ENCODE measurements at places on chromosomes 6 and 20.

GRCh38 chr6:64224819-64225218, 589.2 kb downstream of the PHF3 start:
- DNase-seq = no peak

GRCh38 chr6:39893286-39893685, 41.0 kb downstream of the MOCS1 start:
- DNase-seq = no peak

GRCh38 chr6:149890629-149891045, 7.3 kb downstream of the RAET1E start:
- DNase-seq = no peak

GRCh38 chr6:14147891-14148290, 30.3 kb downstream of the CD83 start:
- DNase-seq = no peak

- DNase-seq = no peak
Measured at GRCh38 chr6:122751326-122751725, 28.2 kb upstream of the FABP7 start.

DNA sequence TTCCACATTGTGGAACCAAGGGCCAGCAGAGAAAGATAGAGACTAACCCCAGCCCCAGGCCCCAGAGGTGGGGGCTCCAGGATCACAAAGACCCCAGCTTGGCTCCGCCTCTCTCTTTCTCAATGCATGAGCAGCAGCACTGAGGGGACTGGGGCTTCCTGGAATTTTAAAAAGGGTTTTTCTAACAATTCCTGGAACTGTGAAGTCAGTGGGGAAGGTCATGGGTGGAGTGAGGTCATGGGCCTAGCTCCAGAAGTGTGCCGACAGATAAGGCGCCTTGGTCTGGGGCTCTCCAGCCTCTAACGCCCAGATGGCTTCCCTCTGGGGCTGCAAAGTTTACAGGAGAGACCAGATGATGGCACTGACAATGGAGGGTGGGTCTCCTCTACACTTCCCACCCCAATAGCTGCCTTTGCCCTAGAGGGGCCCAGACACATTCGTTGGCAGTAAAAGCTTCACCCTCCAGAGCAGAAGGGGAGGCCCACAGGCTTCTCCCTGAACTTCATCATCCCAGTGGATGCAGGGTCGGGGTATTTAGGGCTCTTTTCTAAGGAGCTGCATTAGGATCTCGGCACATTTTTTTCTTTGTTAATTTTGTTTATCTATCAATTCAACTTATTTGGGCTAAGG, 46.9 kb upstream of the CD93 start:
- no peak for DNase-seq

- no peak for DNase-seq
Measured at GRCh38 chr20:48215536-48215935, 430.3 kb upstream of the SULF2 start.

DNA sequence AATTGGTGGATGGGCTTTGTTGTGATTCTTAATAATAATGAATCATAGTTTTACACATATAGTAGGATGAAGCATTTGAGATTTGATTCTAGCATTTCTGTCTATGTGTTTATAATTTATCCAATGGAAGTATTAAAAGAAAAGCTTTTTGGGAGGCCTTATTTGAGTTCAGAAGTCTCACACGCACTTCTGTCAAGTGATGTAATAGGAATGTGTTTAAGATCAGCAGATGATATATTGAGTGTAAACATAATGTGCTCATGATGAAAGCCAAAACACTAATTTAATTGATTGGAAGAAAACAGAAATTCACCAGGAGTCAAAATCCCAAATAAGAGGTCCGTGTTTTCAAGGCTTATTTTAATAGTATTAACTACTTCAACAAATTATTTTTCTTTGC, 435.6 kb upstream of the HSF2 start:
- no peak for DNase-seq

DNA sequence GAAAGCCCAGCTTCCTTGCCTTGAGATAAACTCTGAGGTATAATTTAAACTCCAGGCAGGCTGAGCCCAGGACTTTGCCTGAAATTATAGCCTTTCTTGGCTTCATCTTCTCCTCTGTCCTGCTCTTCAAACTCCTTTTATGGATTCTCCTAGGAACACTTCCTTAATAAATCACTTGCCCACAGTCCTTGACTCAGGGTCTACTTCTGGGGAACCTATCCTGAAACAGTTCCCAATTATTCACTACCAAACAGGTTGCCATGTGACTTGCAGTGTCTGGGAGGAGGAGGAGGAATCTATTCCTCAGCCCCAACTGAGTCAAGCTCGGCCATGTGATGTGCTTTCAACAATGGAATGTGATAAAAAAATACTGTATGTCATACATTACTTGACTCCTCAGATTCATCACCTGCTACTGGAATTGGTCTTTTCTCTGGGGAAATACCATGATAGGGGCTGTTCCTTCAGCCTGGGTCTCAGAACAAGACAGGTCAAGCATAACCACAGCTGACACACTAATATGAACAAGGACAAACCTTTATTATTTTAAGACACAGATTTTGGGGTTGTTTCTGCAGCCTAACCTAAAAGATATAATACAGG, 20.5 kb upstream of the CDKN1A start:
- DNase-seq = no peak

DNA sequence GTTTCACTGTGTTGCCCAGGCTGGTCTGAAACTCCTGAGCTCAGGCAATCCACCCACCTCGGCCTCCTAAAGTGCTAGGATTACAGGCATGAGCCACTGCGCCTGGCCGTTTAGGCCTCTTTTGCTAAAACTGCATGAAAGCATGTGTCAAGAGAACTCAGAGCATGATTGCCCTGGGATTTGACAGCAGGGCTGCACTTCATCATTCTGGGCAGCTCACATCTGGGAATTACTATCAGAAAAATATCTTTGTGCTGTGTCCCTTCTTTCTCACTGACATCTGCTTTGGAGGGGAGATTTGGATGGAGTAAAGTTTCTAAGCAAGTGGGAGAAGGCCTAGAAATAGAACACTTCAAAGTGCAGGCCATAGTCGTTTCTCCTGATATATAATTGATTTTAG, 59.6 kb upstream of the EIF2S2 start:
- no peak for DNase-seq

GRCh38 chr6:169846286-169847056, 95.0 kb downstream of the ERMARD start:
- DNase-seq = no peak

- DNase-seq = no peak
Measured at GRCh38 chr6:18397701-18398100, 10.6 kb downstream of the RNF144B start.

DNA sequence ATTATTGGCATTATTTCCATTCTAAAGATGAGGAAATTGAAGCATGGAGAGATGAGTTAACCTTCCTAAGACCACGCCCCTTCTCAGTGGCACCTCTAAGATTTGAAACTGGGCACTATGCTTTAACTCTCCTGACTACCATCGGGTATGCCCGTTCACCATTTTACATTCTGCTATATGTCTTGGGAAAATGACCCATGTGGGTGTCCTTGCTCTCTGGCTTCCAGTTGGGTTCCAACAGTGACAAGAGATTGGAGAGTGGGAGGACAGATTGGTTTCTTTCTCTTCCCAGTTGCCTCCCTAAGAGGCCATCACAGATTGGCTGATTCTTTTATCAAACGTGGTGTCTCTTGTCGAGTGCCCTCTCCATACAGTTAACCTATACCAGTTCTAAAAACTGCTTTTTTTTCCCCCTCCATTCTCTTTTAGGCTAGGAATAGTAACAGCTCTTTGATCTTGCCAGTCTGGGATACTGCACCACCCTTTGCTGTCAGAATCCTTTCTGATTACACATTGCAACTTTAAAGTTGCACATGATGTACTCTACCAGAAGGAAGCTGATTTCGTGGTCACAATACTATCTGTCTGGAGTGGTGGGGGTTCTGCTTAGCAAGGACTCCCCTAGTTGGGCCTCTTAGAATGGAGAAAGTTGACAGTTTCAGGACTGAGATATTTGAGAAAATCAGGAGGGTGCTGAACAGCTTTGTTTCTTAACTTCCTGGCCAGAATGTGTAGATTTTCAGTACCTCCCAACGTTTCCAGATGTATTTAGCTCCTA, 88.0 kb upstream of the ELOVL5 start:
- DNase-seq = no peak

DNA sequence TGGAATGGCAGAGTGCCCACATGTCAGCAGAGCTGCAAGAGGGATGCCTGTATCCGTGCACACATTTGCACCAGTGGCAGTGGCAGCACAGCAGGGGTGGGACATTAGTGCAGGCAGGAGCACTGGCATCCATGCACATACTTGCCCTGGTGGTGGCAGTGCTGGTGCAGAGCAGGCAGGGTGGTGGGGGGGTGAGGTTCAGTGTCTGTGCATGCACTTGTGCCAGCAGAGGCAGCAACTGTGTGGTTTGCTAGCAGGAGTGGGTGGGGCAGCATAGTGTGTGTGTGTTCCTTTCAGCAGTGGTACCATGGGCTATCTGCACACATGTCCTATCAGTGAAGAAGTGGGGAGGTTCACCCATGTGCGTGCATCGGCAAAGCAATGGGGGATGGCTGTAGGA, 151.6 kb downstream of the EPM2A start:
- no peak for DNase-seq

GRCh38 chr6:41047745-41048732, 5.0 kb upstream of the APOBEC2 start:
- no peak for DNase-seq

- DNase-seq = no peak
Measured at GRCh38 chr20:56765172-56766073, 136.3 kb downstream of the TFAP2C start.

GRCh38 chr6:18147160-18147559, 7.7 kb downstream of the TPMT start:
- DNase-seq = no peak

DNA sequence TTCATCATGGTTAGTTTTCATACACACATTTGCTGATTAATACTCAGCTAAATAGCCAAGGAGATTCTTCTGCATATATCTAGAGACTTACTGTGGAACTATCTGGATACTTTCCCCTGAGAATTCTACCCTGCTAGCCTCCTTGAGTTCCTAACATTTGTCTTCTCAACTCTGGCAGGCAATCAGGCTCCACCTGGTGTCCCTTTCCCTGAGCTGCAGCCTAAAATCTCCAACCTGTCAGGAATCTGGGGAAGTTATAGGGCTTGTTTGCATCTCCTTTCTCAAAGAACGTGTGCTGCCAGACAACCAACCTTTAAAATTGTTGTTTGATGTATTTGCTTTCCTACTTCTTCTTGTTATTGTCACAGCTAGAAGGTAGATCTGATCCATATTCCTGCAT, 73.4 kb downstream of the FUT9 start:
- DNase-seq = no peak

DNA sequence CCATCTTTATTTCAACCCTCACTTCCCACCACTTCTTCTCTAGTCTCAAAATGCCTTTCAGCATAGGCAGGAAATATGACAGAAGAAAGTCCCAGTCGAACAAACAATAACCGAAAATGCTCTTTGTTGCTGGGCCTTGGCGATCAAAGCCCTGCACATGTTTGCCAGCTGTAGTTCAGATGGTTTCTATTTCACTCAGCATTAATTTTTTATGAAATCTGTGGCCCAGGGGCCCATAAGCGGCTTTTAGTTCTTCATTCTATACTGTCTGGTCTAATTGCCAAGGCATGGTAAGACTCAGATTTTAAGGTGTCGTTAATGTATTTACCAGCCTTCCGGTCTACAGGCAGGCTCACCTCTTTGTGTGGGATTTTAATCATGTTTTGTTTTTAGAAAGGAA, 10.9 kb upstream of the F13A1 start:
- DNase-seq = no peak

- DNase-seq = no peak
Measured at GRCh38 chr6:12096342-12096741, 84.2 kb downstream of the HIVEP1 start.

GRCh38 chr6:30453508-30454116, 35.7 kb upstream of the HLA-E start:
- peak; percentile 78 for DNase-seq

- DNase-seq = no peak
Measured at GRCh38 chr6:72305971-72306370, 315.9 kb upstream of the KCNQ5 start.

DNA sequence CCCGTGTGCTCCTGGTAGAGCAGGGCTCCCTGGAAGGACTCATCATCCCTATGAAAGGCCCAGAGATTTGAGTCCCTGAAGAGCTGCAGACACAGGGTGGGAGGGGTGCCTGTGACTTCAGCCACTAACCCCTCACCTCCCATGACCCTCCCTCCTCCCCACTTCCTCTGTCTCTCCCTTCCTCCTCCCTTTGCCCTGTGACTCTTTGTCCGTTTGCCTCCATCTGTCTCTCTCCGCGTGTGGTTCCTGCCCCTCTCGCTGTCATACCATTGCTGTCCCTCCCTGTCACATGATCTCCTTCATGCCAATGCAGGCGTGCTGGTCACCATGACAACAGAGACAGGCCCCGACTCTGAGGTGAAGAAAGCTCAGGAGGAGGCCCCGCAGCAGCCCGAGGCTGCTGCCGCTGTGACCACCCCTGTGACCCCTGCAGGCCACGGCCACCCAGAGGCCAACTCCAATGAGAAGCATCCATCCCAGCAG, 19.0 kb downstream of the EPB41L1 start:
- DNase-seq = no peak

GRCh38 chr6:12008366-12009179, 3.5 kb upstream of the HIVEP1 start:
- DNase-seq = peak; percentile 60

DNA sequence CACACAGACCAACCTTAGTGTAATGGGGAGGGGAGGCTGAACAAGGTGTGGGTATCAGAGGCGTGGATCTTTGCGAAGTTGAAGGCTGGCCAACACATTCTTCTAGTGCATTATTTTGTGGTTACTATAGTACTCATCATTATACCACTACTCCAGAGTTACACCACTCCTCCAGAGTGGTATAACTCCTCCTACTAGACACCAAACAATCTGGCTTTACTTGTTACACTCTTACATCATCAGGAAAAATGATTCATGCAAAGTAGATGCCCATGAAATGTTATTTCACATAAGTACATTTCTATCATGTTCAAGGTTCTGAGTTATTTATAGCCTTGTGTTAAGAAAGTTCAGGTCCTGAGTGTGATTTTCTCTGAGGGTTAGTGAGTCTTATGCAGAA, 443.1 kb upstream of the OPRM1 start:
- no peak for DNase-seq

- DNase-seq = no peak
Measured at GRCh38 chr6:105038259-105038658, 81.4 kb downstream of the LIN28B start.

DNA sequence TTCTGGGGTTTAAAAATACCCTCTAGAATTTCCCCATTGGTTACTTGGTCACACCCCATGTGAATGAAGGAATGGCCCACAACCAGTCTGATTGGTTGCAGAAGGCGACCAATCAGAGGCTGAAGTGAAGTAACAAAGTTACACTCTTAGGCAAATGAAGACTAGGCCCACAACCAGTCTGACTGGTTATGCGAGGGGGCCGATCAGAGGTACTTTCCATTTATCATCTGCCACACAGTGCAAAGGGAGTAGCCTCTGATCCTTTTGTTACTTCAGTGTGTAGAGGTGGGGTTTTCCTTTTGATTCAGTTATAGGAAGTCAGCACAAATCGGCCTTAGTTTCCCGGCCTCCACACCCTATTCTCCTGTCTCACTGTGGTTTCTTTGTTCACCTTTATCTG, 61.2 kb upstream of the SGK1 start:
- no peak for DNase-seq

DNA sequence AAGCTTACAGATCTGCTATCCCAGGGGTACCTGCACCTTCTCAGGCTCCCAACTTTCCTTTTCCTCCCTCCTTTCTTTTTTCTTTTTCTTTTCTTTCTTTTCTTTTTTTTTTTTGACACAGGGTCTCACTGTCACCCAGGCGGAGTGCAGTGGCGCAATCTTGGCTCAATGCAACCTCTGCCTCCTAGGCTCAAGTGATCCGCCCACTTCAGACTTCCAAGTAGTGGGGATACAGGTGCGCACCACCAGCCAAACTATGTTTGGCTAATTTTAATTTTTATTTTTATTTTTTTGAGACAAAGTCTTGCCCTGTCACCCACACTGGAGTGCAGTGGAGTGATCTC, 36.0 kb downstream of the PIM1 start:
- DNase-seq = no peak
